Eye (tissue), 1 donor: ENCODE measurements at places on chromosomes 4 and X.

- DNase-seq, result peak; percentile 21
Measured at GRCh38 chr4:171221181-171221580, 592.0 kb upstream of the GALNTL6 start.

- peak; percentile 24 for DNase-seq
Measured at GRCh38 chr4:111464251-111465045, 680.8 kb upstream of the FAM241A start.

DNA sequence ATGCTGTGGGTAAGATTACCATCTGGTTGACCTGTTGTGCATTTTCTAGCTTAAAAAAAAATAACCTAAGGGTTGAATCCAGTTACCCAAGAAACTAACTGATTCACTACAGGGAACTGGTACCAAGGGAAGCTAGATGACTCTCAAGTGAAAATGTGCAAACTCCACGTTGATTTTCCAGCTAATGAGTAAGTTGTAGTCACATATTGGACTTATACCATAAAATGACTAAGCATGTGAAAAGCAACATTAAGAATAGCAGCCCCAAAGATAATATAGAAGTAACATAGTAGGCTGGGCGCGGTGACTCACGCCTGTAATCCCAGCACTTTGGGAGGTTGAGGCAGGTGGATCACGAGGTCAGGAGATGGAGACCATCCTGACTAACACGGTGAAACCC is 270.9 kb downstream of the SPRY1 start:
- no peak for DNase-seq

DNA sequence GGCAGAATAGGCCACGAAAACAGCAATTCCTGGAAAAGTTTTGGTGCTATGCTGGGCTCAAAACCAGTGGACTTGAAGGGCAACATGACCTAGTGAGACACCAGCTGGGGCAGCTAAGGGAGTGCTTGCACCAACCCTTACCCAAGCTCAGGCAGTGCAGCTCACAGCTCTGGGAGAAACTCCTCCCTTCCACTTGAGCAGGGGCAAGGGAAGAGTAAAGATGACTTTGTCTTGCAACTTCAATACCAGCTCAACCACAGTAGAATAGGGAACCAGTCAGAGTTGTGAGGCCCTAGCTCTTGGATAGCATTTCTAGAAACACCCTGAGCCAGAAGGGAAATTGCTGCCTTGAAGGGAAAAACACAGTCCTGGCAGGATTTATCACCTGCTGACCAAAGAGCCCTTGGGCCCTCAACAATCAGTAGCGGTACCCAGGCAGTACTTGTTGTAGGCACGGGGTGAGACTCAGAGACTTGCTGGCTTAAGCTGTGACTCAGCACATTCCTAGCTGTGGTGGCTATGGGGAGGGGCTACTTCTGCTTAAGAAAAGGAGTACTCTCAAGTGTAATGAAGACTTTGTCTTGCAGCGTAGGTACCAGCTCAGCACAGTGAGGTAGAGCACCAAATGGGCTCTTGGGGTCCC is 19.7 kb upstream of the ABCG2 start:
- peak; percentile 7 for DNase-seq

DNA sequence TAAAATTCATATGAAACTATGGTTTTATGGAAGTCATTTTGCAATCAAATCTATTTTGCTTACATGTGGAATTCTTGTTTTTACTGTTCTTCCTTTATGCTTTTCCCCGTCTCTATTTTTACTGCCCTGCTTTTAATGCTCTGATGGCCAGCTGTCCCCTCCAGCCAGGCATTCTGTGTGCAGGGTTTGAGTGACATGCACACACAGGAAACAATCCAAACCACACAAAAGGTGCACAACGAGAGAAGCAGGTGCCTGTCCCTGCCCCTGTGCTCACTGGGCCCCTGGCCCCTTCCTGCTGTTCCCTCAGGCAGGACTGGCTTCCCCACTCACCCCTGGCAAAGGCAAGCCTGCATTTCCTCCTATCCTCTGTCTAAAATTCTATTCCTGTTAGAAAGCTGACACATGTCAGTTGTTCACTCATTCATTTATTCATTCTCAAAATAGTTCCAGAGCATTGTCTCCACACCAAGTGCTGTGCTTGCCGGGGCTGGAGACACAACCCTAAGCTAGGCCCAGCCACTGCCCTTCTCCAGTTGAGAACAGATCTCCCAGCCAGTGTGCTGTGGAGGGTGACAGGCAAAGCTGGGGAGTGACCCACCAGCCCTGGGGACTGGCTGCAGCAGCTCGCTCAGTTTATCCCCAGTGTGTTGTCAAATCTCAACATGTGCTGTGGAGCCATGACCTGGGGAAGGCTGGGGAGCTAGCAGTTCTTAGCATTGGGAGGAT is 346.3 kb downstream of the FBXW7 start:
- DNase-seq, result no peak

DNA sequence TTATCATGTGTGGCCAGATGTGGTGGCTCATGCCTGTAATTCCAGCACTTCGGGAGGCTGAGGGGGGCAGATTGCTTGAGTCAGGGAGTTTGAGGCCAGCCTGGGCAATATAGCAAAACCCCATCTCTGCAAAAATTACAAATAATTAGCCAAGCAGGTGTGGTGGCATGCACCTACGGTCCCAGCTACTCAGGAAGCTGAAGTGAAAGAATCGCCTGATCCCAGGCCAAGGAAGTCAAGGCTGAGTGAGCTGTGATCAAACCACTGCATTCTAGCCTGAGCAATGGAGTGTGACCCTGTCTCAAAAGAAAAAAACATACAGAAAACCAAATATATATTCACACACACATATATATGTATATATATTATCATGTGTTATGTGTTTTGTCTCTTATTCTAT is 15.0 kb downstream of the APELA start:
- no peak for DNase-seq
